CD4-positive, alpha-beta T cell treated with Interleukin-6 at 100 ng/mL for 8 hours (primary cell): ENCODE measurements at places on chromosomes 2 and 18.

GRCh38 chr2:180872255-180872654 is 108.2 kb upstream of the UBE2E3 start:
- no peak for DNase-seq

DNA sequence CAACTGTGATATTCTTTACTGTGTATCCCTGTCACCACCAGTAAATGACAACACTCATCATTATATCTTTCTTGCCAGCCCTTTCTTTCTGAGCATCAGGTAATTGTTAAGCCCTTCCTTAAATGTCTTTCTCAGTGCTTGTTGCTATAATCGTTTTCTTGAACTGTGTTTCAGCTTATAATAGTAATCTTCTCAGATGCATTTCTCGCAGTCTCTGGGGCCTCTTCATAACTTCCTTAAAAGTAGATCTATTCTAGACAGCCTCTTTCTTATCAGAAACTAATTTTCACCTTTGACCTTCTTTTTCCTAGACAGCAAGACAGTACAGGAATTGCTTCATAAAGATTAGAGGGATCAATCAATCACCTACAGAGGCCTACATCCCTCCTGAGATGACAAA is 648.1 kb downstream of the CPS1 start:
- no peak for DNase-seq

DNA sequence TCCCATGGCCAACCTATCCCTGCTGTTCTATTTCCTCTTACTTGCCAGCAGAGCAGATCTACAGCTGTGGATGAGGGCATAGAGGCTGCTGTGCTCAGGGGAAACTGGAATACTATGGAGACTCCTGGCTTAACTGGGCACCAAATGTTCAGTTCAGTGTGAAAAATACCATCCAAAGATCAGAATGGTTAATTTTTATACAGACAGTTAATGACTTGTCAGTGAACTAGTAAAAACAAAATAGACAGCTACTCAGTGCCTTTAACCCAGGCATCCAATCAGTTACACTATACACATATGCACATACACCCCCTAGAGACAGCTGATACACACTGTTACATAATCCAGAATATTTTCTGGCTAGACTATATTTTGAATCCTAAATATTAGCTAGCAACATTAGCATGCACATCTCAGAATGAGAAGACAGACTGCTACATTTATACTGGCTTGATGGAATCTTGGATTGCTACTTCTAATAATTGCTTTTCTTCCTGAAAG is 59.1 kb upstream of the WIPF1 start:
- DNase-seq = no peak

GRCh38 chr2:214103276-214104001 is 307.4 kb upstream of the VWC2L start:
- DNase-seq = no peak

- no peak for DNase-seq
These were observed 242.2 kb downstream of the TGIF1 start for GRCh38 chr18:3692113-3692621.

DNA sequence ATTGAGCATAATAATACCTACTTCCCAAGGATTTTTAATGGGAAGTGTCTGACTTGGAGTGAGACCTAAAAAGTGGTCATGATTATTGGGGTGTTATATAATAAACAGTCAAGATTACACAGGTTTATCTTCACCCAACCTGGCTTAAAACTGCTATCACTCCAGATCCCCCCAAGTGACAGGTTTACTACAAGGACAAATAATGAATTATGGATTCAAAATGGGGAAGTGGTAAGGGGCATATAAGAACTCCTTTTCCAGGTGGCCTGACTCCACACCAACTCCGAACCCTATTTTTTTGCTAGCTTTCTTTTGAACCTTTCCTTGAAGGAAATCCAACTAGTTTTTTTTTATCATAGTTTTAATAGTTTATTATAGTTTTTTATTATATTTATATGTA is 663.0 kb upstream of the FANCL start:
- DNase-seq = no peak
